ENCODE measurements at places on chromosomes 11 and 22. TPM values are rescaled to one million over a fixed set of nuclear protein-coding genes. Genes with fewer than 3 reads are reported as not detected.

The TIMP3 gene
- 329 TPM for total RNA-seq

The TTC36 gene
- total RNA-seq = not detected

The IL10RA gene
- total RNA-seq = not detected

The ABCC8 gene
- total RNA-seq = not detected

The NAALAD2 gene
- total RNA-seq = 7.9 TPM

The CDCA5 gene
- 19.3 TPM for total RNA-seq

The CHRNA10 gene
- 1.1 TPM for total RNA-seq

The OLFML1 gene
- total RNA-seq = 27.1 TPM

The REXO2 gene
- total RNA-seq = 162 TPM

The SLC22A25 gene
- not detected for total RNA-seq

The JAML gene
- not detected for total RNA-seq

The NXPE4 gene
- not detected for total RNA-seq

The WBP2NL gene
- total RNA-seq = 1.6 TPM

The ALDH3B2 gene
- total RNA-seq = not detected
